ENCODE measurements at places on chromosomes 12 and 14.

DNA sequence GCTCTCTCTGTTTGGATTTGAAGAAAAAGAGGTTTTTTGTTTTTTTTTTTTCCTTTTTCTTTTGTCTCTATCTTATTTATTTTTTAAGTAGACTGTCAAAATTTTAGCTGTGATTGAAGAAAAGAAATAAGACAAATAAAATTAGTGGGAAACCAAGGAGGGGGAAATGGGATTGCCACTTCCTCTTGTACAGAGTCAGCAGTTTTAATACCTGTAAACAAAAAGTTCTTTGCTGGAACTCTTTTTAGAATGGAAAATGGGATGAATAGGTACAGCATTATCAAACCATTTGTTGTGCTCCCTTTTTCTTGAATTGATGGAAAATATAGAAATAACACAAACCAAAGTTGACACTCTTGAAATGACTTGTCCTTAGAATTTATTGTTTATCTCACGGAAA is 680.7 kb downstream of the DIO2 start:
- no peak for DNase-seq

DNA sequence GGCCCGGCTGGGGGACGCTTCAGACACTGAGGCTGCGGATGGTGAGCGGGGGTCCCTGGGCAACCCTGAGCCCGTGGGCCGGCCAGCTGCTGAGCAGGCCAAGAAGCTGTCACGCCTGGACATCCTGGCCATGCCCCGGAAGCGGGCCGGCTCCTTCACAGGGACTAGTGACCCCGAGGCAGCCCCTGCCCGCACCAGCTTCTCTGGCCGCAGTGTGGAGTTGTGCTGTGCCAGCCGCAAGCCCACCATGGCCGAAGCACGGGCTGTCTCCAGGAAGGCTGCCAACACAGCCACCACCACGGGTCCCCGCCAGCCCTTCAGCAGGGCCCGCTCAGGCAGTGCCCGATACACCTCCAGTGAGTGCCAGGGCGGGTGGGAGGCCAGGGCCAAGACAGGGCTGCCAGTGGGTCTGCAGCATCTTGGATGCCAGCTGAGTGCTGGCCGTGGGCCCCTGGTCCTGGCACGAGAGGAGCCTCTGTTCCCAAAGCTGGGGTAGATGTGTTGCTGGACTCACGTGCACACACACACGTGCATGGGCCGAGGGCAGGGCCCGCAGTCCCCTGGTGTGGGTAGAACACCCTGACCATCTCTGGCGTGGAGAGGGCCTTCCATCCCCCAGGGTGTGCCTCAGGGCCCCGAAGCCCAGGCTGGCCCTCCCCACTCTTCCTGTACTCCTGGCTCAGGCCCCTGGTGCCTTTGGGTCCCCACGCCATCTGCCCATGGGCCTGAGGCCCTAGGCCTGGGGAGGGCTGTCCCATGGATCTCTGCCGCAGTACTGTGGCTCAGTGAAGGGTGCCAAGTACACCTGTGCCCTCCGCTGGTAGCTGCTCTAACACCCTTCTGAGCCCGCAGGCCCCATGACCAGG is 22.8 kb downstream of the CEP170B start:
- DNase-seq, result no peak

DNA sequence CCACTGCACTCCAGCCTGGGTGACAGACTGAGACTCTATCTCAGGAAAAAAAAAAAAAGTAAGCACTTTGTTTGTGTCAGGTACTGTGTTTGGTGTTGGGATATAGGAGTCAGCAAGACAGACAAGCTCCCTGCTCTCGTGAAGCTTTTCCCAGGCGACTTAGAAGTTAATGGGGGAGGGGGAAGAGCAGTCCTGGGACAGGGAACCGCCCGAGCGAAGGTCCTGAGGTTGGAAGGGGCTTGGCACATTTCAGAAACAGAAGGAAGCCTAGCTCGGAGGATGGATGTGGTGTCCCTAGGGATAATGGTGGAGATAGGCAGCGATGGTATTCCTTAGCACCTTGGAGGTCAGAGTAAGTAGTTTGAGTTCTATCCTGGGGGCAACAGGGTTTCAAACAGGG is 8.5 kb upstream of the COX6A1 start:
- no peak for DNase-seq

DNA sequence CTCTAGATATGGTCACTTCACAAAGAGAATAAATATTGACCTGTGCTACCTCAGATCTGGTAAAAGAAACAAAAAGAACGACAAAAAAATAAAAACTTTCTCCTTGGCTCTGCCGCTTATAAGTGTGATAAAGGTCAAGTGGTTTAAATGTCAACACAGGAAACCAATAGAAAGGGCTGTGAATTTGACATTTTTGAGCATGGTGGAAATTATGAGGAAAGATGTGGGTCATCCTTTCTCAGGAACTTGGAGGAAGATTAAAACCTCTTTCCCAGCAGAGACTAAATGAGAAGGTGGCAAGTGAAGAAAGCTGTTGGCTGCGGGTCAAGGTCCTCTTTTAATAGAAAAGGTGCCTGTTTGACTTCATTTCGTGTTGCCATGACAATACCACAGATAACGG is 28.2 kb downstream of the TESPA1 start:
- DNase-seq, result no peak

- DNase-seq, result no peak
Observed at GRCh38 chr12:71201136-71201679, 43.4 kb upstream of the TSPAN8 start.

- no peak for DNase-seq
Observed at GRCh38 chr14:74713395-74713735, 421 bp downstream of the FCF1 start.

DNA sequence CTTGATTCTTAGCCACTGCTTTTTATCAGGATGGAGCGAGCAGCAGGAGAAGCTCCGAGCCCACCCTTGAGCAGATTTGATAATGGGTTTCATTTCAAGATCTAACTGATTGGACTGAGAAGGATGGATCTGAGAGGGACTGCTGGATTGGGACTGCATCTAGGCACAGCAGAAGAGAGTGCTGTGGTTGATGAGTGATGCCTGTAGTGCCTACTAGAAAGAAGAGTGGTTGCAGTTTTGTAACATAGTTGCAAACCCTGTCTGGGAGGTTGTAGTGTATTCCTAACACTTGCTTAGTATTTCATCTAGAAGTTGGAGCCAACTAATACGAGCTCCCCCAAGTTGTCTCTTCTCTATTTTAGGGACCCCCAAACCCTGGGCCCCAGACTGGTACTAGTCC is 88.7 kb downstream of the ASCL1 start:
- no peak for DNase-seq

All from lung microvascular endothelial cell (primary cell).